AML-193 (cell line): ENCODE measurements at places on chromosomes 4 and X.

DNA sequence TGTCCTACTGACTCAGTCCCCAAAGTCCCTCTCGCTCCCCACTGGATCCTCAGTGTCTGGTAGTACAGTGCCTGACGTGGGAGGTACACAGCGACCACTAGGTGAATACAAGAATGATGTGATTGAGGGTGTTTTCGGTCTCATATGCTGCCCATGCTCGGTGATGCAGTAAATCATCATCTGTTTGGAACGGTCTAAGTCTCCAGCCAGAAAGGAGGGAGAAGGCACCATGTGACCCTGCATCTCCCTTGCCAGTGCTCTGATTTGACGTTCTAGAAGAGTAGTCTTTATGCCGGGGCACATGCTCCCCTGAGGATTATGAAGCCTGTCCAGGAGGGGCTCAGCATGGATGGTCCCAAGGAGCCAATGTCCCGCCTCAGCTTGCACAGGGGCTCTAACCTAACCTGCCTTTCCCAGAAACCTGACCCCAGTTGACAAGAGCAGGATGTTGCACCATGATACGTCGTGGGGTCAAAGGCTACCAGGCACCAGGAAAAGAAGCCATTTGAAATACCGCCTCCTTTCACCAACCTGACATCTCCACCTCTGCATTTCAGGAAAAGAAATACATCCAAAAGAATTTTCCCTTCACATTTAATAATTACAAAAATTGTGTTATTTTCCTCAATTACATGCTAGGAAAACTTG, 13.8 kb upstream of the PLXNB3 start:
- DNase-seq: no peak

GRCh38 chrX:115892787-115893671, 277.5 kb upstream of the AGTR2 start:
- no peak for DNase-seq

DNA sequence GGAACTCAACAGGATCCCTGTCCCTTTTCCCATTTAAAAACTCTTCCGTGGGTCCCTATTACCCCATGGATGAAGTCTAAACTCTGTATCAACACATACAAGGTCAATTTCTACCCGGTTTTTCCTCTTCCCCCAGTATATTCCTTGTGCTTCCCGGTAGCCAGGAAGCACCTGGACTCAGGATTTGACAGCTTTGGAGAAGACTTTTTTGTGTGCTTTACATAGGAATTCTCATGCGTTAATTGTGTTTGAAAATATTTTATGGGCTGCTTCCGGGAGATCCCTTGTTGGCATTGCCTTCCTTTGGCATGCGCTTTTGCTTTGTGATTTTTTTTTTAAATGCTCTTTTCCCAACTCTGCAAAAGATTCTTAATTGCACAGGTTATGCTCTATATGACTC, 7.2 kb downstream of the SMS start:
- no peak for DNase-seq

DNA sequence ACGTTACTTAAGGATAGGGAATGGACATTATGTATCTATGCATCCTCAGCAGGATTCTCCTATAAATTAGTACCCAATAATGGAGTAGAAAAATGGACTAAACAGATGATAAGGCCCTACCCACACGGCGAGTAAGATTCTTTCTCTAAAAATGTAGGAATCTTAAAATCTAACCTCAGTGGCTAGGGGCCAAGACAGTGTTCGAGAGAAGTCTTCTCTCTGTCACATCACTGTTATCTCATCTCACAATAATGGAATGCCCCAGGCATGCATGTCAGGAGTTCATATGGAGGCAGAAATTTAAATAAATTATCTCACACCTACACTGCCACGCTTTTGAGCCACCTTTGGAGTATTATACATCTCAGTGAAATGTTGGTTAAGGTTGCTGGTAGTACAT, 132.9 kb downstream of the LDB2 start:
- no peak for DNase-seq

- DNase-seq: no peak
Measured at GRCh38 chrX:95762716-95763115, 921.9 kb upstream of the DIAPH2 start.

DNA sequence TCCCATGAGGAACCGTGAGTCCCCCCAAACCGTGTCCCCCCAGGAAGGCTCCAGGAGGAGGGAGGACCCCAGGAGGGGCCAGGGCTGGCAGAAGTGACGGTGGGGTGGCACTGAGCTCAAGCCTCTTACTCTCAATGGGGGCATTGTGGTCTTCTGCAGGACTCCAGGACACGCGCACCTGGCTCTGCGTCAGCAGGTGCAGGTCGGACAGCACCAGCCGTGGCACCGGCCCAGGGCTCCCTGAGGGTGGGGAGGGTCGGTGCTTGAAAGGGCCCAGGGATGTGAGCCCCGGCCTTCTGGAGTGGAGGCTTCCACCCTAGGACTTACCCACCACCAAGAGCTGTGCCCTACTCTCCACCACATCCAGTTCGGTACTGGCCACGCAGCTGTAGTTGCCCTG, 18.3 kb downstream of the L1CAM start:
- no peak for DNase-seq

DNA sequence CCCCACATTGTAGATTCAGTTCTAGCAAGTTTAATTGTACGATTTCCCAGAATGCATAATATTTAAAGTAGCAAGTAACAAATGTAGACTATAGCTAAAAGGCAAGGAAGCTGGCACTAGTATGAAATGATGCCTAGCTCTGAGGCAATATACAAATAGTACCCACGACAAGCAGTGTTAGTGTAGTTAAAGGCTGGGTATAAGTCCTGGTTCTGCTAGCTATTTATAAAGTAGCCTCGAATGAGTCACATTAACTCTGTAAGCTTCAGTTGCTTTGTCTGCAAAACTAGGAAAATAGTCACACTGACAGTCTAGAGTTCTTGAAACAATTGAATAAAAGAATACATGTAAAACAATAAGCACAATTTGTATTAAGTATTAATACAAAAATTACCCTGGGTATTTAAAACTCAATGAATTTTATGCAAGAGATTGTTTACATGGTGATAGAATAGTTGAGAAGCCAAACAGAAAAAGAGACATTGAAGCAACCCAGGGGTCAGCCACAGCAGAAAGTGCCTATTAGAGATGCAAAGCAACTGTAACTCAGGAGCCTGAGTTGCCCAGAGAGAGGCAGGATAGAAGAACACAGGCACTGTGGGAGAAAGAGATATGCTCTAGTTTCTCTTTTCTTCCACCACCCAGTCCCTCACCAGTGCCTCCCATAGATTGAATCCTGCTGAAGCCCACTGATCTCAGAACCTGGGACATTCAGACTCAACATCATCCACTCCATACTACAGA, 949.0 kb downstream of the C4orf33 start:
- DNase-seq: no peak

- DNase-seq: no peak
Measured at GRCh38 chr4:104519588-104519987, 24.9 kb upstream of the CXXC4 start.

DNA sequence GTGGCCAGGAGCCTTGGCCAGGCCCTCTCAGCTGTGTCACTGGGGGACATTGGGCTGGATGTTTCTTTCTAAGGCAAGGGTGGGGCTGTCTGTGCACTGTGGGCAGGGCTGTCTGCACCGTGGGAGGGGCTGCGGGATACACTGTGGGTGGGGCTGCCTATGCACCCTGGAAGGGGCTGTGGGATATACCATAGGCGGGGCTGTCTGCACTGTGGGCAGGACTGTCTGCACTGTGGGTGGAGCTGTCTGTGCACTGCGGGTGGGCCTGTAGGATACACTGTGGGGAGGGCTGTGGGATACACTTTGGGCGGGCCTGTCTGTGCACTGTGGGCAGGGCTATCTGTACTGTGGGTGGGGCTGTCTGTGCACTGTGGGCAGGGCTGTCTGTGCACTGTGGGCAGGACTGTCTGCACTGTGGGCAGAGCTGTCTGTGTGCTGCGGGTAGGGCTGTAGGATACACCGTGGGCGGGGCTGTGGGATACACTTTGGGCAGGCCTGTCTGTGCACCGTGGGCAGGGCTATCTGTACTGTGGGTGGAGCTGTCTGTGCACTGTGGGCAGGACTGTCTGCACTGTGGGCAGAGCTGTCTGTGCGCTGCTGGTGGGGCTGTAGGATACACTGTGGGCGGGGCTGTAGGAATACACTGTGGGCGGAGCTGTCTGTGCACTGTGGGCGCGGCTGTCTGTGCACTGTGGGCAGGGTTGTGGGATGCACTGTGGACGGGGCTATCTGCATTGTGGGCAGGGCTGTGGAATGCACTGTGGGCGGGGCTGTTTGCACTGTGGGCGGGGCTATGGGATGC, 31.1 kb downstream of the ACOX3 start:
- no peak for DNase-seq

DNA sequence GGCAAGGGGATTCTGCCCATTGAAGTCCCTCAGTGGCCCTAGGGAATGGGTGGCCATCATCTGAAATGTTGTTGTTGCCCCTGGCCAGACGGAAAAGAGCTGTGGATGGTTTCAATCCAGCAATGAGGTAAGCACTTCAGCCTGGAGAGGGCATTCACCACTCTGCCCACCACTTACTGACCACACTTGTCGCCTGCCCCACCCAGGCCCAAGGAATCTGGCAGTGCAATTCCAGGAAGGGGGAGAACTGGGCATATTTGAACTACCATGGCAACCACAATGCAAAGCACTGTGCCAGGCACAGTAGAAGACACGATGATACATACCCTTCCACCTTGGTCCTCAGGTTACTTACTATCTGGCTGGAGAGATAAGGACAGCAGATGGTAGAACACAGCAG, 161.6 kb downstream of the PDGFRA start:
- no peak for DNase-seq

- no peak for DNase-seq
Measured at GRCh38 chr4:142291299-142292050, 554.6 kb downstream of the INPP4B start.

DNA sequence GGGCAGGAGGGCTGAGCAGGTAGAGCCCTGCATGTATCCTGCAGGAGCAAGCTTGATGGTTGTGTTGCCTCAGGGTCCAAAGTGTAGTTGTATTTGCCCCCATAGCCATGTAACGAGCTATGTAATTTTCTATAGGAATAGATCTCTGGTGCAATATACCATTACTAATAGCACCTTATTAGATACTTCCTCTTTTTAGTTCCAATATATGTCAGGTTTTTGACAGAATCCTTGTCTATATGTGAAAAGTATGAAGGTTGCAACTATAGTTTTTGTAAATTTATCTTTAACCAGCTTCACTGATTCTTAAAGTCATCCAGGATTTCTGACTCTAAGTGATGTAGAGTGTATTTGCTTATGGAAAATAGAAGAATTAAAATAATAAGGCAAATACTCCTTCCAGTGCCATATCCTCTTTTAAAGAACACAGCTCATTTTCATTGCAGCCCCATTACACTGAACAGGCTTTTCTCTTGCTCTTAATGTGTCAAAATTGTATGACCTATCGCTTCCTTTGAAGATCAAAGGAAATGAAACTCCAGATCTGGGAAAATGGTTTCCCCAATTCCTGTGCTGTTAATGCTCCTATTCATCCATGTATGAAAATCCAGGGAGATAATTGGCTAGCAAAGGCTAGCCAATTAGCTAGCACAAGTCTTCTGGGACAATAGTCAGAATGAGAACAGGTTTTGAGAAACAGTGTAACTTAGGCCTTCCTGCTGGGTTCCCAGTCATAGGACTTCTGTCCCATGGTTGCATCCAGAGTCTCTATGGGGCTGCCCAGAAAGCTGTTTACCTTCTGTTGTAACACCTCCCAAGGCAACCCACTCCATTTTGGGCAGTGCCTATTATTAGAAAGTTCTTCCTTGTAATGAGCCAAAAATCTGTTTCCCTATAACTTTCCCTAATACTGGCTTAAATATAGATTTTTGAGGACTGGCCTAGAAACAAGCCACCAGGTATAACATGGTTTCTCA, 90.6 kb downstream of the TSPAN7 start:
- no peak for DNase-seq

GRCh38 chr4:25867781-25868294, 5.0 kb upstream of the SEL1L3 start:
- DNase-seq: no peak

DNA sequence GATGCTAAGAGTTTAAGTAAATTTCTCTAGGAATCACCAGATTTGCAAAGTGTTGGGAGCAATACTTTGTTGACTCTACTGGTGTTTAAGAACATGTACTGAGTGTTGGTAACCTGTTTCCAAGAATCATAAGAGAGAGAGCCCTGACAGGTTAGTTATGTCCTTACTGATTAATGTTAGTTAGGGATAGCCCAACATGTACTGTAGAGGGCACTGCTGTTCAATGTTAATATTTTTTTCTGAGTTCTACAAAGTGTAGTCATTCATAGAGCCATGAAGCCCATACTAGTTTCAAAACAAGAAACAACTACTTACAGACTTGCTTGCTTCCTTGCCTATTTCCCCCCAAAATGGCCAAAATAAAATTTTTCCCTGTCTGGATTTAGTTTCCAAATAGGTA, 11.9 kb downstream of the TMPRSS11D start:
- DNase-seq: peak; percentile 68

- no peak for DNase-seq
Measured at GRCh38 chr4:79563219-79563618, 155.2 kb upstream of the GK2 start.

GRCh38 chr4:177419434-177419833, 22.8 kb downstream of the AGA start:
- no peak for DNase-seq

GRCh38 chr4:30619679-30620078, 100.5 kb upstream of the PCDH7 start:
- DNase-seq: no peak

GRCh38 chr4:184851886-184852285, 26.1 kb upstream of the ACSL1 start:
- no peak for DNase-seq

DNA sequence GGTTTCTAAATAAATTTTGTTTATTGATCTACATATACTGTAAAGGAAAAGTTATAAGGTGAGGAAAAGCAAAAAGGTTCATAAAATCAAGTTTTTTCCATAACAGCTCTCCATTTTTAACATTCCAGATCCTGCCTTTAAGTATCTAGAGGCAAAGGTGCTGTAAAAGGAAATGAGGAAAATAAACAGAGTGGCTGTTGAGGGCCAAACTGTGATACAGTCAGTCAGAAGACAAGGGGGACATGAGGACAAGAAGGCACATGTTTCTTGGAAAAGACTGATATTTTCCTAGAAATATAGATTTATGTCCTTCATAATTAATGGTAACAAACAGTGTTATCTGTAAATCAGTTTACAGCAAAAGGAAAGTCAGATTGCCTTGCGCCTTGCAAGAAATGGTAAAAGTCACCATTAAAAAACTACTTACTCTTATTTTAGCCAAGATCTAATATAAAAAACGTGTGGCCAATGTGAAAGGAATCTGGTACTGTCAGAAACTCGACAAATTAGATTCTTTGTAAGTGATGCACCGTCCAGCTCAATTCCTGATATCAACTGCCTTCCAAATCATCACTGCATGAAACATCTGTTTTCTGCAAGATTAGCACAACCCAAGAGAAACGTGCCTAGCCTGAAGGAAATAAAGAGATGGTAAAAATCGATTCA, 34.0 kb upstream of the VEGFD start:
- DNase-seq: no peak

GRCh38 chrX:50769389-50770063, 44.5 kb downstream of the SHROOM4 start:
- no peak for DNase-seq
